ENCODE measurements at places on chromosomes 1 and 21. TPM values are rescaled to one million over a fixed set of nuclear protein-coding genes. Genes with fewer than 3 reads are reported as not detected.

TRAF3IP3 gene
- total RNA-seq: 0.19 TPM

SPRR2B gene
- total RNA-seq: not detected

DNA sequence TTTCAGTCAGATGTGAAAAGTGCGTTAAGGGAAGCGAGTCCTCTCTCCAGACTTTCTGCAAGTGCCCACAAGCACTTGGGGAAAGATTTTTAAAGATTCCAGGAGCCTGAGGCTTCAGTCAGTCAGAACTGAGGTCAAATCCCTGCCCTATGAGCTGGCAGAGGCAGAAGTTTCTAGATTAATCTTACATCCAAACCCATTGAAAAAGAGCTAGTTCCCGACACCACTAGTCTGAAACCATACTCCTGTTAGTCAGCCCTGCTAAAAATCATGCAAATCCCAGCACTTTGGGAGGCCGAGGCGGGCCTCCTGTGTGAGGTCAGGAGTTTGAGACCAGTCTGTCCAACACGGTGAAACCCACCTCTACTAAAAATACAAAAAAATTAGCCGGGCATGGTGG, 21.0 kb downstream of the RSPH1 start:
- no peak overlapping the region for H3K27ac ChIP-seq
- H3K4me1 ChIP-seq: no peaks in the 10 kb centered on the region
- H3K4me3 ChIP-seq: no peak overlapping the region
- H3K36me3 ChIP-seq: no peaks in the 10 kb centered on the region
- DNase-seq: no peak

- no peaks in the 10 kb centered on the region for H3K27me3 ChIP-seq
- H3K36me3 ChIP-seq: no peaks in the 10 kb centered on the region
- no peaks in the 10 kb centered on the region for H3K4me1 ChIP-seq
- no peak for DNase-seq
- peak overlapping the region; percentile 94 for H3K27ac ChIP-seq
These were observed 75.0 kb downstream of the CD34 start for GRCh38 chr1:207835958-207836357.

DNA sequence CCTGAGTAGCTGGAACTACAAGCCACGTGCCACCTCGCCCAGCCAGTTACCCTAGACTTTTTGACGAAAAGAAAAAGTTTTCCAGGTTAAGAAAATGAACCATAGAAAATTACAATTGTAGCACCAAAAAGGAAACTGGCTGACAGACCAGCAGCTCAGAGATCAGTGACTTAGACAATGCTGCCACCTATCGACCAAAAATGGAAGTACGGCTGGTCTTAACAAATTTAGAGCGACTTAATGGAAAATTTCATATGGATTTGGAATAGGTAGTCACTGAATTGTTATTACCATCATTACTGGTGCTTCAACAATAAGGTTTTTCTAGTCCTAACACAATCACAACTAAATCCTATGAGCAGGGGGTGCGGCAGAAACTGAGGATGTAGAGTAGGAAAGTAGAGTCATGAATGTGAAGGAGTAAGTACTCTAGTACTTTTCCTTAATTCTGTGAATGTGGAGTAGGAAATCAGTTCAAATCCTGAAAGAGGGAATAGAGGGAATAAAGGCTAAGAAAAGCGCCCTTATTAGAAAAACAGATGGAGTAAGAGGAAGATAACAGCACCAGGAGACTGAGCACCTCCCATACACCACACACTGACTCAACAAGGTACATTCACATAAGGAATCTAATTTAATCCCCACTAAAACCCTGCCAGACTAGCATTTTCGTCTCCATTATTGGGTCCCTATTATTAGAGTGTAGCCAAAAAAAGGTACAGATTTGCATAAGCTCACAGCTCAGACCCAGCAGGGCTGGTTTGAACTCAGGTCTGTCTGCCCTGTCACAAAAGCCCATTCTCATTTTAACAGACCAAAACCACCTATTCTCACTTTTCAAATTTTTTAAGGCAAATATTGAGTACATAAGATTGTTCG, 37.9 kb upstream of the MGST3 start:
- no peaks in the 10 kb centered on the region for H3K27me3 ChIP-seq
- DNase-seq: peak; percentile 83
- no peaks in the 10 kb centered on the region for H3K36me3 ChIP-seq
- no peak overlapping the region for H3K4me3 ChIP-seq
- H3K4me1 ChIP-seq: peaks cover 8% of the 10 kb centered on the region
- no peak overlapping the region for H3K27ac ChIP-seq

GRCh38 chr1:218760601-218761570, 412.8 kb upstream of the LYPLAL1 start:
- DNase-seq: no peak
- no peaks in the 10 kb centered on the region for H3K36me3 ChIP-seq
- H3K27ac ChIP-seq: no peak overlapping the region
- no peak overlapping the region for H3K4me3 ChIP-seq

- H3K27me3 ChIP-seq: no peaks in the 10 kb centered on the region
- DNase-seq: no peak
These were observed 11.2 kb downstream of the MINDY1 start for GRCh38 chr1:150995460-150995859.

DNA sequence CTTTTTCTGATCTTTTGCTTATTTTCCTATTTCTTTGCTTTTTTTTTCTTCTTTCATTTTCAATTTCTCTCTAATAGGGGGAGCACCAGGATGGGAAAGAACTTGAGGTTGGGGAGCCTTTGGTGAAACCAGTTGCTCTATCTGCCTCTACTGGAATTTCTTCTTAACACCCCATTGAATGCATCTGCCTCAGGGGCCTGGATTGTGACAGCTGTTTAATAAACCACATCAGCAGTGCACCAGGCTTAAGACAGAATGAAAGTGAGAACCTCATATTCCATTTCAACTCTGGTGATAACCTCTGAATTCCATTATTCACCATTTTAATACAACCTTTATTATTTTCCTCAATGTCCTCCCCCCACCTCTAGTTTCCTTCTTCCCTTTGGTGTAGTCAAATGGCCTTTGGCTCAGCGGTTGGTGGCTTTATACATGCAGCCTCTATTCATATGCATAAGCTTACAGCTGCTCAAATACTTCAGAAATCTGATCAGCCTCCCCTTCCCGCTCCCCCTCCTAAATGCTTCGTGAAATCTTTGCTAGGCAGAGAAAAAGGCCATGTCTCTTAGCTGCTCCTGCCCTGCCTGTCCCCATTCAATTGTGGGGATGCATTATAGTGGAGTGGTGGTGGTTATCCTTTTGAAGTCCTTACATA, 537.3 kb upstream of the PLXNA2 start:
- H3K4me1 ChIP-seq: no peaks in the 10 kb centered on the region
- H3K27me3 ChIP-seq: no peaks in the 10 kb centered on the region
- H3K4me3 ChIP-seq: no peak overlapping the region
- DNase-seq: no peak
- H3K27ac ChIP-seq: no peak overlapping the region
- H3K36me3 ChIP-seq: no peaks in the 10 kb centered on the region

DNA sequence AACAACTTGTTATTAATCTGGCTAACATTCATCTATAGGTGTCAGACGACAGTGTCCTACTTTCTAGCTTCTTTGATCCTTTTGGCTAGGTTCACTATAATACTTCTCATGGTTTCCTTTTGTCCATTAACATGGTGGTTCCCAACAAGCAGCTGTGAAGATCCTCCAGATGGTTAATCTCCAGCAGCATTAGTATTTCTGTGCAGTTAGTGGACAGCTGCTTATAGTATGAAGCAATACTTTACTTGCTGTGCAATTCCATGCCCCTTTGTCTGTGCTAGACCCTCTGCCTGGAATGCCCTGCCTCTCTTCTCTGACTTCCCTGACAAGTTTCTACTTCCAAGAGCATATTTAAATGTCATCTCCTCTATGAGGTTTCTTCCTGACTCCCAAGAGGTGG, 41.7 kb upstream of the ARHGAP29 start:
- H3K27me3 ChIP-seq: no peaks in the 10 kb centered on the region
- H3K36me3 ChIP-seq: no peaks in the 10 kb centered on the region
- H3K4me1 ChIP-seq: no peaks in the 10 kb centered on the region
- no peak overlapping the region for H3K27ac ChIP-seq
- no peak for DNase-seq
- no peak overlapping the region for H3K4me3 ChIP-seq

- no peak overlapping the region for H3K27ac ChIP-seq
- no peak for DNase-seq
These were observed 3.6 kb downstream of the BEST4 start for GRCh38 chr1:44784094-44785028.

GRCh38 chr21:29053011-29053553, 20.4 kb downstream of the CCT8 start:
- H3K27ac ChIP-seq: no peak overlapping the region
- peaks cover 85% of the 10 kb centered on the region for H3K36me3 ChIP-seq
- DNase-seq: no peak
- H3K4me3 ChIP-seq: no peak overlapping the region

- H3K4me3 ChIP-seq: no peak overlapping the region
- H3K4me1 ChIP-seq: no peaks in the 10 kb centered on the region
- H3K27me3 ChIP-seq: no peaks in the 10 kb centered on the region
- no peaks in the 10 kb centered on the region for H3K36me3 ChIP-seq
- DNase-seq: no peak
- H3K27ac ChIP-seq: no peak overlapping the region
These were observed 64.6 kb upstream of the FMN2 start for GRCh38 chr1:240027059-240027462.

DNA sequence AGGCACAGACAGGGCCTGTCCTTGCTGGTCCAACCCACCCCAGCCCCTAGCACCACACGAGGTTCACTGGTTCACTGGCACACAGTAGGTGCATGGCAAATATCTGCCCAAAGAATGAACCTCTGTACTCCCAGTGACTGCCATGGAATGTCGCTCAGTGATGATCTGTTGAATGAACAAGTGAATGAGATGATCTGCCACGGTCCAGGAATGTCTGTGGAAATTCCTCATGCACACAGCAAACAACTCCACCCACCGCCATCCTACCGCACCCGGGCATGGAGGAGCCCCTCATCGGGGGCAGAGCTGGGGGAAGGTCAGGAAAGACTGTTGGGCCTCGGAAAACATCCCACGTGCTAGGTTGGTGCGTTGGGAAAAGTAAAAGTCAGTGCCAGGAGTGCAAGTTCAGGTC, 1.7 kb downstream of the HSPG2 start:
- H3K4me1 ChIP-seq: peaks cover 85% of the 10 kb centered on the region
- no peaks in the 10 kb centered on the region for H3K36me3 ChIP-seq
- no peaks in the 10 kb centered on the region for H3K27me3 ChIP-seq
- H3K4me3 ChIP-seq: peak overlapping the region; percentile 90
- H3K27ac ChIP-seq: peak overlapping the region; percentile 91

All from right atrium auricular region (tissue), 2 donors.